ENCODE measurements at places on chromosomes 13 and 19. TPM values are rescaled to one million over a fixed set of nuclear protein-coding genes. Genes with fewer than 3 reads are reported as not detected.

METTL21C gene
- total RNA-seq = not detected

CRLF1 gene
- 6.6 TPM for total RNA-seq

PRDX2 gene
- total RNA-seq = 266 TPM

PLIN5 gene
- total RNA-seq = 6.7 TPM

ISOC2 gene
- total RNA-seq = 88.4 TPM

RASIP1 gene
- total RNA-seq = 1.7 TPM

CGB1 gene
- total RNA-seq = not detected

Data from mucosa of descending colon (tissue), 3 donors.